ENCODE measurements at places on chromosomes 16 and 17. TPM values are rescaled to one million over a fixed set of nuclear protein-coding genes. Genes with fewer than 3 reads are reported as not detected.

- no peaks in the 10 kb centered on the region for H3K27me3 ChIP-seq
- no peak overlapping the region for H3K4me3 ChIP-seq
- peaks cover 100% of the 10 kb centered on the region for H3K36me3 ChIP-seq
- no peak for DNase-seq
These were observed 91.3 kb upstream of the ZNF750 start for GRCh38 chr17:82930924-82931698.

DNA sequence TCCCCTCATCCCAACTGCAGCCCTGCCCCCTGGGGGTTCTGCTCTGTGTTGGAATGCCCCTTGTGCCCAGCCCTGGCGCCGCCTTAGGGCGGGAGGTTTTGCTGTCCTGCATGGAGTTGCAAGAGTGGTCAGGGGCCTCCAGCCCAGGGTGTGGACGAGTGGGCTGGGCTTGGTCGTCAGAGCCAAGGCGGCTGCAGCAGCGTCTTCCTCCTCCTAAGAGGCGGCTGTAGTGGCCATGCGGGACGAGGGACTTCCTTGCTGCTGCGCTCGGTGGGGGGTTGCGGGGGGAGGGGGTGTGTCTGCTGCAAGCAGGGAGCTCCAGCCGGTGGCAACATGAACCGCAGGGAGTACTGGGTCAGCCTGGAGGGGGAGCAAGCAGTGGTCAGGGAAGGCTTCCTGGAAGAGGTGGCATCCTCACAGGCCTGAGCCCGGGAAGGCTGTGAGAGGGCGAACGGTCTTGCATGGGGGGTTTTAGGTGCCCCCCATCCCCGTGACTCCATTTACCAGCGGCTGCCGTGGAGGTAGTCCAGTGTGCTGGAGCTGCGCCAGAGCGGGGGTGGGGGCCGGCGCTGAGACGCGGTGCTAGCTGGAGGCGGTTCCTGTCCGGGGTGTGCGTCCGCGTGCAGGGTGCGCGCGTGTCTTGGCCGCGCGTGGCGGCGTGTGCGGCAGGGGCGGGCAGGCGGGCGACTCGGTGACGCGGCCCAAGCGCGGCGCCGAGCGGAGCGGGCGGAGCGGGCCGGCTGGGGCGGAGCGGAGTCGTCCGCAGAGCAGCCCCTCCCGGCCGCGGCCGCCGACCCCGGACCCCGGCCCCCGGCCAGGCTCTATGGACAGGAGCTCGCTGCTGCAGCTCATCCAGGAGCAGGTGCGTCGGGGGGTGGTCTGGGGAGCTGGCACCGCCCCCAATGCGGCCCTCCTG, at the start of gene RHBDL1:
Gene RHBDL1 (plus strand): TSS at position 704 of the 916 bp plus-strand sequence. CDS start 120 bp downstream, at position 824.
- peaks cover 29% of the 10 kb centered on the region for H3K36me3 ChIP-seq
- peak within 1 kb of the TSS; percentile 19 for H3K4me3 ChIP-seq
- DNase-seq, result no peak
- H3K4me1 ChIP-seq, result peaks cover 66% of the 10 kb centered on the region

DNA sequence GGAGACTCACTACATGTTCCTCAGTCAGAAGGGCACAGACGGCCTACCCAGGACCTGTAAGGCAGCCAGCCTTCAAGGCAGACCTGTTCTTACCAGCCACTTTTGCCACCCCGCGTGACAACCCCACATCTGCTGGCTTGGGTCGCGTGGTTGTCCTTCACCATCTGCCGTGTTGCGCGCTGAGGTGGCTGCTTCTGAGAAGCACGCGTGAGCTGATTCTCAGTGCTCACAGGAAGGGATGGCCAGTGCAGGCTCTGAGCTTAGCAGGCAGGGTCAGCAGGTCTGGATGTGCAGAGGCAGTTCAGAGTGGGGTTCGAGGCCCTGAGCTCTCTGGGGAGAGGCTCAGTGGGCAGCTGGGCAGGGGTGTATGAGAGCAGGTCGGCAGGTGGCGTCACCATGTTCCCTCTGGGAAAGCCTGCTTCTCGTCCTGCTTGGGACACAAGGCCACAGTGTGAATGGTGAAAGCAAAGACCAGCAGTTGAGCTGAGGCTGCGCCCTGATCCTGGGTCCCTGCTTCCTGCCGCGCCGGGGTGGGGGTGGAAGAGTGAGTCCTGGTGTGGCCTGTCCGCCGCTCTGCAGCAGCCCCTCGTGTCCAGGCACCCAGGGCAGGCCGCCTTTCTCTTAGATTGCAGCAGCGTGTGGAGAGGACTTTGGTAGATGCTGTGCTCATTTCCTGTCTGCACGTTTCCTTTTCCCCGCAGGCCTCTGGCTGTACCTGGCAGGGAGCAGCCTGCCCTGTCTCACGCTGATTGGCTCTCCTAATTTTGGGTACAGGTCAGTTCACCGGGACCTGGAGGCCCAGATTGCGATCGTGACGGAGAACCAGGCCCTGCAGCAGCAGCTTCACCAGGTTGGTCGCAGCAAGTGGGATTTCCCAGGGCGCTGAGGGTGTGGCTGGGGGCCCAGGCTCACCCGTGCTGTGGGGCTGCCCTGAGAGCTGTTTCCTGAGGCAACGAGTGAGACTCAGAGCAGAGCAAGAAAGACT, 36.0 kb downstream of the PGS1 start:
- no peak overlapping the region for H3K4me3 ChIP-seq
- no peak for DNase-seq
- peaks cover 74% of the 10 kb centered on the region for H3K36me3 ChIP-seq
- no peaks in the 10 kb centered on the region for H3K27me3 ChIP-seq
- H3K27ac ChIP-seq, result peak overlapping the region; percentile 94

GRCh38 chr17:50129728-50130558, at the start of gene SAMD14:
Gene SAMD14, minus strand, starts transcription at chr17:50130160. Its CDS starts 5,201 bp downstream, at chr17:50124959.
- no peak within 1 kb of the TSS for H3K27ac ChIP-seq
- peaks cover 60% of the 10 kb centered on the region for H3K4me1 ChIP-seq
- peaks cover 3% of the 10 kb centered on the region for H3K36me3 ChIP-seq
- H3K4me3 ChIP-seq, result peak within 1 kb of the TSS; percentile 32

GRCh38 chr16:49349446-49350168, 24.0 kb upstream of the C16orf78 start:
- no peaks in the 10 kb centered on the region for H3K36me3 ChIP-seq
- no peak for DNase-seq
- no peaks in the 10 kb centered on the region for H3K27me3 ChIP-seq
- no peak overlapping the region for H3K4me3 ChIP-seq
- H3K4me1 ChIP-seq, result no peaks in the 10 kb centered on the region
- no peak overlapping the region for H3K27ac ChIP-seq

- no peak overlapping the region for H3K27ac ChIP-seq
- H3K4me3 ChIP-seq, result no peak overlapping the region
- no peaks in the 10 kb centered on the region for H3K27me3 ChIP-seq
- no peak for DNase-seq
These were observed 18.7 kb downstream of the DUS2 start for GRCh38 chr16:68041783-68042182.

- no peak overlapping the region for H3K27ac ChIP-seq
- H3K27me3 ChIP-seq, result peaks cover 76% of the 10 kb centered on the region
- H3K36me3 ChIP-seq, result no peaks in the 10 kb centered on the region
- peaks cover 4% of the 10 kb centered on the region for H3K4me1 ChIP-seq
- no peak overlapping the region for H3K4me3 ChIP-seq
These were observed 112.4 kb downstream of the IRX3 start for GRCh38 chr16:54174201-54174600.

DNA sequence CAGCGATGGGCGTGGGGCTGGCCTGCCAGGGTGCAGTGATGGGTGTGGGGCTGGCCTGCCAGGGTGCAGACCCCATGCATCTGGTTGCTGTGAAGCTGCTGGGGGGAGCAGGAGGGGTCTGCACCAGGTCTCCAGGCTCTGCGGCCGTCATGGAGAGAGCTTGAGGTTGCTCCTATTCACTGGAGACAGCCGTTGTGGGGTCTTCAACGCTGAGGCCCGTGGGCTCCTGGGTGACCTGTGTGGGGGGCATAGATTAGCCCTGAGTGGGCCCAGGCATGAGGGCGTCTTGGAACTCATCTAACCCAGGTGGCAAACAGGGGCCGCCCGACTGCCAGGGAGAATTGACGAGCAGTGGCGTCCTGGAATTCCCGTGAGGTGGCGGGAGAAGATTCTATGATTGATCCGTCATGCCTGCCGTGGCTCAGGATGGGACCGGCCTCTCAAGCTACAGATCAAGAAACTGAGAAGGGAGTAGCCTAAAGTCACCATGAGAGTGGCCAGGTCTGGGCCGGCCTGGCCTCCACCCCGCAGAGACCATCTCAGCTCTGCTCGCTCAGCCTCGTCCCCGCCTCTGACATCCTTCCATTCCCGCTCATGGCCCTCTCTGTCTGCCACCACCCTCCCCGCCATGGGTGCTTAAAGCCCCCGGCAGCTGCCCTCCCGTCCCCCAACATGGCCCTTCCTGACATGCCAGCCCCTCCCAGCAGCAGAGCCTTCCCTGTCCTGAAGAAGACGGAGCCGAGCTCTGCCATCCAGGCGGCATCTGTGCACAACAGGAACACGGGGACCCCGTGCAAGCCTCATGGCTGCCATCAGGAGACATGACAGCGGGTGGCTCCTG, 50.7 kb upstream of the ACSF3 start:
- no peaks in the 10 kb centered on the region for H3K36me3 ChIP-seq
- peaks cover 98% of the 10 kb centered on the region for H3K27me3 ChIP-seq
- H3K27ac ChIP-seq, result no peak overlapping the region
- DNase-seq, result no peak
- H3K4me1 ChIP-seq, result no peaks in the 10 kb centered on the region
- H3K4me3 ChIP-seq, result no peak overlapping the region

GRCh38 chr16:10896165-10896564, 19.2 kb downstream of the CIITA start:
- no peaks in the 10 kb centered on the region for H3K4me1 ChIP-seq
- H3K27ac ChIP-seq, result no peak overlapping the region
- DNase-seq, result no peak
- H3K4me3 ChIP-seq, result no peak overlapping the region

DNA sequence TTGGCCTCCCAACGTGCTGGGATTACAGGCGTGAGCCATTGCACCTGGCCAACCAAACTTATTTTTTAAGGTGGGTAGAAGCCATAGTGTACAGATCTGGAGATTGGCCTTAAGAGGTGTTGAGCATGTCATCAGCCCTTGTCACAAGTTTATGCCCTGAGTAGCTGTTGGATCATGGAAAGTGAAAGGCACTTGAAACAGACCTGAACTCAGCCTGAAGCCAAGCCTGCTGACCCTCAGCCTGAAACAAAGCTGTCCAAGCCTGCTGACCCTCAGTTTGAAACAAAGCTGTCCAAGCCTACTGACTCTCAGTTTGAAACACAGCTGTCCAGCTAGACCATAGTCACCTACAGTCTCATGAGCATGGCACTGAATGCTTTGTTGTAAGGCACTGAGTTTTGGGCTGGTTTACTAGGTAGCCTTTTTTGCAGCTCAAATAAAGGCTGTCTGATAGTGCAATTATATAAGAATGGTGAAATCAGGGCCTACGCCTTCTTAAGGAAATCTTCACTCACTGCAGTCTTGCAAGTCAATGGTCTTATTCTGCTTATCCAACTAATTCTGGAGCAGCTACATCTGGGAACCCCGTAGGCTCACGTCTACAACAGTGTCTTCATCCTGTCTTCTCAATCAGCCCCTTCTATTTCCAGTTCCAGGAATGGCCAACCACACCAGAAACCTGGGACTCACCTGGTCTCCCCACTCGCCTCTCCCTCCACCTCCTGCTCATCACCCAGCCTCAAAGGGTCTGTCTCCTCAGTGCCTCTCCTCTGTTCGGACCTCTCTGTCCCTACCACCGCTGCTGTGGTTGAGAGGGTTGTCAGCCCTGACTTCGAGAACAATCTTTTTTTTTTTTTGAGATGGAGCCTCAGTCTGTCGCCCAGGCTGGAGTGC, 2.9 kb upstream of the NPIPB15 start:
- no peak for DNase-seq
- H3K4me1 ChIP-seq, result peaks cover 6% of the 10 kb centered on the region
- no peak overlapping the region for H3K4me3 ChIP-seq
- H3K27ac ChIP-seq, result no peak overlapping the region
- H3K36me3 ChIP-seq, result no peaks in the 10 kb centered on the region
- H3K27me3 ChIP-seq, result no peaks in the 10 kb centered on the region

DNA sequence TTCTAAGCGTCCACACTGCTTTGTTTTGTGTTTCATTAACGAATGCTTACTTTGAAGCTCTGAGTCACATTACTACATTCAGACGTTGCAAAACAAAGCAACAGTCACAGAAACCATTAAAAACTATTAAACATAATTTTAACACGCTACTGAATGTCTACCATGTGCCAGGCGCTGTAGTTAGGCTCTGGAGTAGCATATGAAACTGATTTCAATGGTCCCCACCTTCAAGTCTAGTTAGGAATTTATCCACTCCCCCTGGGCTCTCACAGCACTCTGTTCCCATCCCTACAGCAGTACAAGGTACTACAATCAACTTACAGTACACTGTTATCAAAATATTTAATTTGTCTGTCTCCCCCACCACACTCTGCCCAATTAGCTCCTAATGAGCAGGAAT, 631 bp downstream of the UTP6 start:
- H3K4me3 ChIP-seq, result peak overlapping the region; percentile 85
- peaks cover 26% of the 10 kb centered on the region for H3K4me1 ChIP-seq
- peak overlapping the region; percentile 89 for H3K27ac ChIP-seq
- H3K36me3 ChIP-seq, result peaks cover 21% of the 10 kb centered on the region

GRCh38 chr17:18856570-18856915, 1.4 kb upstream of the PRPSAP2 start:
- H3K4me1 ChIP-seq, result peaks cover 23% of the 10 kb centered on the region
- H3K27me3 ChIP-seq, result no peaks in the 10 kb centered on the region
- peak overlapping the region; percentile 81 for H3K27ac ChIP-seq
- H3K4me3 ChIP-seq, result peak overlapping the region; percentile 70
- no peaks in the 10 kb centered on the region for H3K36me3 ChIP-seq
- no peak for DNase-seq

DNA sequence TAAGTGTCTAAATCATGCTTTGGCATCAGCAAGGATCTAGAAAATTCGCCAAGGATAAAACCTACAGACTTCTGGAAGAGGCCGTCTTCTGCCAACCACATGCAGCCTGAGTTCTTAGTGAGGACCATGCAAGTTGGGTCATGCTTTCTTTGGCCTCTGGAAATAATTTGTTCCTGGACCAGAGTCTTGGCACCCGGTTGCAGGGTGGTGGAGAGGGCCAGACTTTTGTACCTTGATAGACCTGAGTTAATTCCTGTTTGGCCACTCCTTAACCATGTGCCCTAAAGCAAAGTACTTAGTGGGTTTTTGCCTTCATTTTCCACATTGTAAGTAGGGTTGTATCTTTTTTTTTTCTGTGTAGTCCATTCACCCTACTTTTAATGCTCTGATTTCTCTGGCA, 283.4 kb upstream of the IRX5 start:
- no peaks in the 10 kb centered on the region for H3K27me3 ChIP-seq
- H3K27ac ChIP-seq, result peak overlapping the region; percentile 77
- H3K36me3 ChIP-seq, result no peaks in the 10 kb centered on the region
- no peak for DNase-seq
- H3K4me1 ChIP-seq, result peaks cover 5% of the 10 kb centered on the region
- no peak overlapping the region for H3K4me3 ChIP-seq

DNA sequence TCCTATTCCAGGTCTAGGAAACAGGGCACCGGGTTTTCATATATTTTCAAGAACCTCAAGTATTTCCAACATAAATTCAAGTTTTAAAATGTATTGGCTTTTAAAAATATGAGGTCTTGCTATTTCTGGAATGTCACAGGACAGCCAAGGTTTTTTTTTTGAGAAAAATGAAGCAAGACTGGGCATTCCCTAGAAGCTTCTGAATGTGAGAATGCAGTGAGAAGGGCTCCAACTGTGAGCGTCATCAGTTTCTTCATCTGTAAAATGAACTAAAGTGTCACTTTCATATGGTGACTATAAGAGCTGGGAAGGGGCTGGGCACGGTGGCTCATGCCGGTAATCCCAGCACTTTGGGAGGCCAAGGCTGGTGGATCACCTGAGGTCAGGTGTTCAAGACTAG, 455.8 kb upstream of the MAF start:
- H3K4me1 ChIP-seq, result peaks cover 53% of the 10 kb centered on the region
- H3K27me3 ChIP-seq, result no peaks in the 10 kb centered on the region
- no peak overlapping the region for H3K4me3 ChIP-seq
- no peak for DNase-seq
- no peak overlapping the region for H3K27ac ChIP-seq

The RAB40B gene
- total RNA-seq, result 20.8 TPM

The CA5A gene
- total RNA-seq, result not detected

The TRIM16 gene
- 102 TPM for total RNA-seq

The CMTM2 gene
- not detected for total RNA-seq

The SNAI3 gene
- not detected for total RNA-seq

The HES7 gene
- not detected for total RNA-seq

The DDX5 gene
- 526 TPM for total RNA-seq

The GNG13 gene
- total RNA-seq, result not detected
